Adrenal gland (tissue), 19 donors: ENCODE measurements at places on chromosomes 1 and 21. TPM values are rescaled to one million over a fixed set of nuclear protein-coding genes. Genes with fewer than 3 reads are reported as not detected.

DNA sequence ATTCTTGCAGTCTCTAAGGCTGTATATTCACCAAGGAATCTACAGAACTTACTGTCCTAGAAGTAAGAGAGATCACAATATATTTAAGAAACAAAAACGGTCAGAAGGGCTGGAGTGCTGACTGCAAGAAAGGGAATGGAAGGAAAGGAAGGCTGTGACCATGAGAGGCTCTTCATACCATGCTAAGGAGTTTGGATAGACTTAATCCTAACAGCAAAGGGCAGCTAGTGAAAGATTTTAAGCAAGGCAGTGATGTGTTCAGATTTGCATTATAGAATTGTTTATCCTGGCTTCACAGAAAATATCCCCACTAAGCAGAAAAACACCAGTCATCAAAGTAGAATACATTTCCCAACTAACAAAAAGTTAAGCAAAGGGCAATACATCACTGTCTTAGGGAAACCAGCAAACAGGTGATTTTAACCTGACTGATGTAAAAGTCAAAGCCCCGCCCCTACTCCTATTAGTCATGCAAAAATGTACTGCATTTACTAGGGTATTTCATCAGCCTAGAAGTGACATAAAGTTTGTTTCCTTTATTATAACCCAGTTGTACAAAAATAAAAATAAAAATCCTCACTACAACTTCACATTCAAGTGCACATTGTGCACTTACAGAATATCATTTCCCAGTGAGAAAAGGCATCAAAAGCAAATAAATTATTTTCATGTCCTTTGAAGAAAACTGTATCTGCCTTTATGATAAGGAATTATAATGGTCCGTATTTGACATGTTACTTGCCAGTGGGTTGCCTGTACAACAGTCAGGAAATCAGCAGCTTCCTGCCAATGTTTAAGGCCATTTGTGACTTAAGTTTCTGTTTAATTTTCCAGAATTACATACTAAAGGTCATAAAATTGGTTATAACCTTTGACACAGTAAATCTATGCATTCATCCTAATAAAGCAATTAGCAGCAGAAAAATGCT lies 17.2 kb downstream of the JAK1 start:
- H3K4me3 ChIP-seq: no peak overlapping the region
- H3K27me3 ChIP-seq: no peaks in the 10 kb centered on the region
- no peaks in the 10 kb centered on the region for H3K36me3 ChIP-seq
- DNase-seq: no peak
- no peak overlapping the region for H3K27ac ChIP-seq

DNA sequence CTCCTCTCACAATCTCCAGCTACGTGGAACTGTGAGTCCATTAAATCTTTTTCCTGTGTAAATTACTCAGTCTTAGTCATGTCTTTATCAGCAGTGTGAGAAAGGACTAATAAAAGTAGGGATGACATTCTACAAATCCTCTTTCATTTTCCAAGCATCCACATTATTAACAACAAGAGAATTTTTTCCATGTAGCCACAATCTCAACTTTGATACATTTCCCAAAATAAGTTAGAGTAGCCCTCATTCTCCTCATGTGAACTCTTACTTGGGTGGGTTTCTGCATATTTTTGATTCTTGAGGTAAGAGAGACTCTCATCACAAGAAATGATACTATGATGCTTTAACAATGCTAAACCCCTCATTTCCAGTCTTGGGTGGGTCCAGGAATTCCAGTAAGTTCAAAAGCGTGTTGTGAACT lies 52.8 kb downstream of the TNFSF18 start:
- DNase-seq: no peak
- no peaks in the 10 kb centered on the region for H3K4me1 ChIP-seq
- no peak overlapping the region for H3K27ac ChIP-seq
- no peaks in the 10 kb centered on the region for H3K36me3 ChIP-seq

DNA sequence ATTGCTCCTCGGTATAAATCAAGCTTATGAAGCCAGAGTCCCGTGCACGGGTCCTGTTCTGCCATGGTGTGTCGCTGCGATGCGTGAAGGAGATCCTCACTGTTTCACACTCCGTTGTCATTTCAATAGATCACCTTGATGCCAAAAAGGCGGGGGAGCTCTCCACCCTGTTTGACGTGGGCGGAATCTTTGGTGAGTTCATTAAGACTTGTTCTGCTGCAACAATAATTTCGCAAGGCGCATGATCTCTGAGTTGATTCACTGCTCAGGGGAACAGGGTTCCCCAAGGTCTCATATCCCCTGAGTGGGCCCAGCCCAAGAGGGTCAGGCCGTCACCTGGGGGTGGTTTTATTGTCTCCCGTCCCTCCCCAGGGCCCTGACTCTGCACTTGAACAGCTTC lies 50.0 kb downstream of the SLC37A1 start:
- H3K4me3 ChIP-seq: no peak overlapping the region
- peak; percentile 49 for DNase-seq
- H3K27ac ChIP-seq: no peak overlapping the region

- peaks cover 13% of the 10 kb centered on the region for H3K4me1 ChIP-seq
- H3K36me3 ChIP-seq: peaks cover 41% of the 10 kb centered on the region
- DNase-seq: no peak
- no peaks in the 10 kb centered on the region for H3K27me3 ChIP-seq
- H3K4me3 ChIP-seq: no peak overlapping the region
These were observed 26.4 kb downstream of the USP48 start for GRCh38 chr1:21756393-21757089.

GRCh38 chr1:90963651-90964050 lies 58.2 kb downstream of the ZNF644 start:
- peaks cover 17% of the 10 kb centered on the region for H3K4me1 ChIP-seq
- H3K36me3 ChIP-seq: no peaks in the 10 kb centered on the region
- no peaks in the 10 kb centered on the region for H3K27me3 ChIP-seq
- no peak for DNase-seq
- H3K4me3 ChIP-seq: no peak overlapping the region

DNA sequence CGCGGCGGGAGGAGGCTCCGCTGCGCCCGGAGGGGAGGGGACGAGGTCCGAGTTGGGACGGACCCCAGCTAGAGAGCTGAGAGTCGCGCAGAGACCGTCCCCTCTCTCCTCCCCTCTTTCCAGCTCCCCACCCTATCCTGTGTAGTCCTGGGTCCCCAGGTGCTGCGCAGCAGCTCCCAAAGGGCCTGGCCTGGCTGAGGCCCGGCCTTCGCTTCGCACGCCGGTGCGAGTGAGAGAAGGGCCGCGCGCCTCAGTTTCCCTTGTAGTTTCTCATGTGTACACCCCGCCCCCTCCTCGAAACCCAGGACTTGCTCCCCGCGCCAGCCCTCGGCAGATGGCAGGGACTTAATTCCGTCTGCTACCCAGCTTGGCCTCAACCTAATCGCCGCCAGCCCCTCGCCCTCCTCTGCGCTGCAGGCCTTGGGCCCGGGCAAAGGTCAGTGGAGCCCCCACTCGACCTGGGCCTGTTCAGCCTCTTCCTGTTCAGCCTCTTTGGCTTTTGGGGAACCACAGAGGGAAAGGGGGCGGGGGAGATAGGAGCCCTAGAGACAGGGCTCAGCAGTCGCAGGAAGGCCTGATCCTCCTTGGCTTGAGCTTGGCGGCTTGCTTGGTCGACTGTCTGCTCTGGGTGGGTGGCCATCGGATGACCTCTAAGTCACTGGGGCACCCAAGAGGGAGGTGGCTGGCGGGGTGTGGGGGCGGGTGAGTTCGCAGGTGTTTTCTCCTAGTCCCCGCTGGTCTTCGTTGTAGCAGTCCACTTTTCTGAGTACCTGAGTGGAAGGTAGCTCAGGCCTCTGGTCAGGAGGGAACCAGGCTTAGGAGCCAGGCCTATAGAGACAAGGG lies 1.0 kb downstream of the ZNF687 start:
- peaks cover 21% of the 10 kb centered on the region for H3K4me1 ChIP-seq
- H3K36me3 ChIP-seq: peaks cover 29% of the 10 kb centered on the region
- DNase-seq: peak; percentile 55
- H3K27me3 ChIP-seq: no peaks in the 10 kb centered on the region
- H3K27ac ChIP-seq: peak overlapping the region; percentile 81
- peak overlapping the region; percentile 95 for H3K4me3 ChIP-seq

DNA sequence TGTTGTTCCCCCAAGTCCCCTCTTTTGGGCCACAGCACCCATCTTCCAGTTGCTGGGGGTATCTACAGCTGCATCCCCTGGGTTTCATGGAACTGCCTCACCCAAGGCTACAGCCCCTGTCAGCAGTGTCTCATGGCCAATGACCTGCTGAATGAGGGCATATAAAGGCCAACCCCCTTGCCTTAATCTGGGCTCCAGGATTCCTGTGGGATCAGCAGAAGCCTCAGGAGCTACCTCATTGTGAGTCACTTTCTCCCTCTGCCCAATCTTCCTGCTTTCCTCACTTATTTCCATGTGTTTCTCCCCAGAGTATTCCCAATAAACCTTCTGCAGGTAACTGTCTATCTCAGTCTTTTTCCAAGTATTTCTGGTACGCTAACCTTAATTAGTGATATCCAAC lies 37.3 kb upstream of the SYT14 start:
- no peaks in the 10 kb centered on the region for H3K36me3 ChIP-seq
- DNase-seq: no peak
- H3K27me3 ChIP-seq: no peaks in the 10 kb centered on the region
- H3K27ac ChIP-seq: no peak overlapping the region
- no peaks in the 10 kb centered on the region for H3K4me1 ChIP-seq

DNA sequence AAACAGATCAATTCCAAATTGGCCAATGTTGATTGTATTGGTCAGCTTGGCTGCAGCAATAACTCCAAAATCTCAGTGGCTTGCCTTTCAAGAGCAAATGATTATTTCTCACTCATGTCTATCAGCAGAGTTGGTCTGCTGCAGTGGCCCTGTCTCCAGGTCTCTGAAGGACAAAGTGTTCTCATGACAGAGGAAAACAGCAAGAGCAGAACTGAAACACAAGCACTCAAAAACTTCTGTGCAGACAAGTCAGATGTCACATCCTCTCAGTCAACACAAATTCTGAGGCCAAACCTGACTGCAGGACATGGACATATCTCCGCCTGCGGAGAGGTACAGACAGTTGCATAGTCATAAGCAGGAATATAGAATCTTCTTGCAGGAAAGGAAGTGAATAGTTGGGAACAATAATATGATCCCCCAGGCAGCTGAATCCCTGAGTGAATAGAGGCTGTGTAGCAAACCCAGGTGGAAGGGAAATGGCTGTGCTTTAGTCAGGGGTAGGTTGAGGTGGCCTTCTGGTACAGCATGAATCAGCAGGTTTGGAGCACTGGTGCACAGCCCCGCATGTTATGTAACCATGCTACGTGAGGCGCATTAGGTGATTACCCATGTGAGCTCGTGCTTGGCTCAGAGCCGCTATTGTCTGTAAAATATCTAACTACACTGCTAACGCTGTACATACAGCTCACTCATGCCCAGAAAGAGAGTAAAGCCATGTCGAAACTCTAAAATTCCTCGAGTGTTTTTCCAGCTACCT lies 17.1 kb upstream of the UBE2U start:
- no peak overlapping the region for H3K27ac ChIP-seq
- no peaks in the 10 kb centered on the region for H3K27me3 ChIP-seq
- H3K4me3 ChIP-seq: no peak overlapping the region

DNA sequence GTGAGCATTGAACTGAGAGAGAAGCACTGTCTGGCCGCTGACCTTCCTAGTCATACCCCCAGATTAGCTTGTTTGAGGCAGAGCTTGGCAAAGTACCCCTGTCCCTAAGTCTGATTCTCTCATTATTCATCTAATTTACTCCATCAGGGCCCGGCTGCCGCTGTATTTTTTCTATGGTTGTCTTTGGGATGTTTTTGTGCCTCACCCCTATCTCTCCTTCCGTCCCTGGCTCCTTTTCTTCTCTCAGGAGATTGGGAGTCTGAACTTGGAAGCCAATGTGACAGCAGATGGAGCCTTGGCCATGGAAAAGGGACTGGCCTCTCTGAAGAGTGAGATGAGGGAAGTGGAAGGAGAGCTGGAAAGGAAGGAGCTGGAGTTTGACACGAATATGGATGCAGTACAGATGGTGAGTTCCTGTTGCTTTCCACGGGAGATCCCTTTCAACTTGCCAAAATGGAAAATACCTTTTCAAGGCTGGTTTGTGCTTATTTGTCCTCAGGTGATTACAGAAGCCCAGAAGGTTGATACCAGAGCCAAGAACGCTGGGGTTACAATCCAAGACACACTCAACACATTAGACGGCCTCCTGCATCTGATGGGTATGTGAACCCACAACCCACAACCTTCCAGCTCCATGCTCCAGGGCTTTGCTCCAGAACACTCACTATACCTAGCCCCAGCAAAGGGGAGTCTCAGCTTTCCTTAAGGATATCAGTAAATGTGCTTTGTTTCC lies 53.9 kb downstream of the LAMC2 start:
- no peaks in the 10 kb centered on the region for H3K27me3 ChIP-seq
- no peak for DNase-seq
- peak overlapping the region; percentile 60 for H3K27ac ChIP-seq
- H3K36me3 ChIP-seq: no peaks in the 10 kb centered on the region
- peaks cover 4% of the 10 kb centered on the region for H3K4me1 ChIP-seq
- no peak overlapping the region for H3K4me3 ChIP-seq

DNA sequence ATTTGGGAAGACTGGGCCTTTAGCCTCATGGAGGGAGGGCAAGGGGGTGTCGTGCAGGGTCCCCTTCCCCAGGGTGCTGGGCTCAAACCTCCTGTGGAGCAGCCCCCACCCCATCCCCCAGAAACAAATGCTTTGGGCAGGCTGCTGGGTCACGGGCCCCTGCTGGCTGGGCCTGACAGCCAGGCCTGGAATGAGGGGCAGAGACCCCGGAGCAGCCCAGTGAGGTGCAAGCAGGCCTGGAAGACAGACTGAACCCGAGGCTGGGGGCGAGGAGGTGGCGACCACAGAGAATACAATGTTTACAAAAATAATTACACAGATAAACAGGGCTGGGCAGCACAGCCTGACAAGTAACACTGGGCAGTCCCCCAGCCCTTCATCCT lies 5.3 kb downstream of the CCDC24 start:
- peaks cover 5% of the 10 kb centered on the region for H3K4me1 ChIP-seq
- DNase-seq: no peak
- H3K27ac ChIP-seq: no peak overlapping the region
- no peaks in the 10 kb centered on the region for H3K27me3 ChIP-seq
- peaks cover 6% of the 10 kb centered on the region for H3K36me3 ChIP-seq
- H3K4me3 ChIP-seq: no peak overlapping the region

DNA sequence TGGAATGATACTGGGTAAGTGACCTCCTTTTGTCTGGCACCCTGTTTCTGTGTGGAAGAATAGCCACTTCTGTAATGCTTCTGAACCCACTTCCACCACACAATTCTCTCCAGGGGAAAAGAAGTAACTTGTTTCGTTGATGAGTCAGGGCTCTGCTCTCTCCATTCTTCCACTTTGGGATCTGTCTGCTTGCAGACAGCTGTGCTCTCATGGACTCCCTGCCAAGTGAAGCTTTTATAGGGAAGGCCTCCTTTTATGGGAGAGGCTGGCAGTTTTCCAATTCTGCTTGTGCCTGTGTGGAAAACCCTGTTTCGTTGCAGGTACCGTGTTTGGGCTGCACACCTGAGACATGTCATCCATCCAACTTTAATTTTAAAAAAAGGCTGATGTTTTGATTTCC lies 130.7 kb downstream of the GIPC2 start:
- H3K27ac ChIP-seq: no peak overlapping the region
- no peak for DNase-seq
- no peaks in the 10 kb centered on the region for H3K4me1 ChIP-seq
- no peaks in the 10 kb centered on the region for H3K36me3 ChIP-seq

GRCh38 chr1:198901266-198901665 lies 262.4 kb downstream of the PTPRC start:
- no peaks in the 10 kb centered on the region for H3K36me3 ChIP-seq
- no peaks in the 10 kb centered on the region for H3K27me3 ChIP-seq
- no peak overlapping the region for H3K27ac ChIP-seq
- no peak for DNase-seq

FAM72C gene
- total RNA-seq: not detected

KHDC4 gene
- total RNA-seq: 39.6 TPM

PLA2G2F gene
- not detected for total RNA-seq

NECTIN4 gene
- total RNA-seq: not detected

IFI44L gene
- total RNA-seq: 8.7 TPM

PLA2G4A gene
- total RNA-seq: 12.8 TPM
